Posterior cingulate gyrus (tissue), 11 donors: ENCODE measurements at places on chromosomes 16 and 17.

GRCh38 chr16:87435372-87436224 is 43.5 kb downstream of the MAP1LC3B start:
- no peak for DNase-seq

DNA sequence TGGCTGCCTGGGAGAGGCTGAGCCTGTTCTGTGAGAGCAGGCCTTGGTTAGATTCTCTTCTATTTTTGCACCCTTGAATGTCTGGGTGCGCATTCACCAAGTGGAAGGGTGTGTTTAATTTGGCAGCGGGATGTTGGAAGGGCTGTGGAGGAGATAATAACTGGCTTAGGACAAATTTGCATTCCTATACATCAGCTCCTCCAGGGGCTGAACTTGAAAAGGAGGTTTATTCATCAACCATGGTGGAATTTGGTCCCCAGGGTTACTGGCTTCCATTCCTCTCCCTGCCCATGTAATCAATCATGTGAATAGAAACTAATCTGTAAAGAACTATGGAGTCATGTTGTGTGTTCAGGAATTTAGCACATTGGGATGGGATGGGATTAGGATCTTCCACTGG is 100.2 kb upstream of the FOXF1 start:
- no peak for DNase-seq

DNA sequence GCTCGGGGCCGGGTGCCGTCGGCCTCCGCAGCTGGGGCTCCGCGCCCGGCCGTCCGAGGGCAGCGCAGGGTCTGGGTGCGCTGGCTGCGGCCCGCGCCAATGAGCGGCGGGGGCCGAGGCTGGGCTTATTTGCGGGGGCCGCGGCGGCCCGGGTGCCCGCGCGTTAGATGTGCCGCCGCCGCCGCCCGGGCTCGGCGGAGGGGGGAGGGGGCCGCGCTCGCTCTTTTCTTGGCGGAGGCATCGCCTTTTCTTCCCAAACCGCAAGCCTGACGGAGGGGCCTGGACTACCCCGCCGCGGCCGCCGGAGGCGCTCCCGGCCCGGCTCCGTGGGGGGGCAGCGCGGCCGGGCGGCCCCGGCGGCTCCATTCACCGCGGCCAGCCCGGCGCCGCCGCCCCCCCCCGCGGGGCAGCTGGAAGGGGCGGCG is at the start of gene NOTUM:
Gene NOTUM, minus strand, starts transcription at position 101 of the 425 bp plus-strand sequence. CDS start 278 bp downstream, outside the sequence.
- DNase-seq: no peak

DNA sequence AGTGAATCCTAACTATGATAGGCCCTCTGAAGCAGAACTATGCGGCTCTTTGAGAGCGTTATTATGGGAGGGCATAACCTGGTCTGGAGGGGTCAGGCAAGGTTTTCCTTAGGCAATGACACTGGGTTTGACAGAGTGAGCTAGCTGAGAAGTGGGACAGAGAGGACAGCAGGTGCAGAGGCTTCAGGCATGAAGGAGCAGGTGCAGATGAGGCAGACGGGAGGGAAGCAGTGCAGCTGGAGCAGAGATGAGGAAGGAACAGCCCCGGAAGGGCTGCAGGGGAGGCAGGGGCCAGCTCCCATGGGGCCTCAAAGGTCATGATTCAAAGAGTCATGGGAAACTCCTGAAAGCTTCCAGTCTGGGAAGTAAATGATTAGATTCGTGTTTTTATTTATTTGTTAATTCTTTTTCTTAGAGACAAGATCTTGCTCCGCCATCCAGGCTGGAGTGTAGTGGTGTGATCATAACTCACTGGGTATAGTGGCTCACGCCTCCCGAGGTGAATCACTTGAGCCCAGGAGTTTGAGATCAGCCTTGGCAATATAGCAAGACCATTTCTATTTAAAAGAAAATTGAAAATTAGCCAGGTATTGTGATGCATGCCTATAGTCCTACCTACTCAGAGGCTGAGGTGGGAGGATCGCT is 5.4 kb downstream of the MARCHF10 start:
- DNase-seq: no peak

DNA sequence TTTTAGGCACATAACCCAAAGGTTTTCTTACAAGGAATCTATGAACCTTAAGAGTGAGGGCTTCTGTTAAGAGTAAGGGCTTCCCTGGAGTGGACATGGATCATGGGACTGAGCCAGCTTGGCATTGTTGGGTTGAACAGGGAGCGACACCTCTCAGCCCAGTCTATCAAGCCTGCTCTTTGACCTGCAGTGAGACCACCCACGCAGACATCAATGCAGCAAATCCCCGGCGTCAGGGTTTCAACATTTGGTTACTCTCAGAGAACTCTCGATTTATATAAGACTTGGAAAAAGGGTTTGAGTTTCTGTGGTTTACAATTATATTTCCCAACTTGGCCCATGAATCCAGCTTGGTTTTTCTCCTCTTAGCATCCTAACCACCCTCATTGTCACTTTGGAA is 299.9 kb downstream of the WWOX start:
- no peak for DNase-seq

DNA sequence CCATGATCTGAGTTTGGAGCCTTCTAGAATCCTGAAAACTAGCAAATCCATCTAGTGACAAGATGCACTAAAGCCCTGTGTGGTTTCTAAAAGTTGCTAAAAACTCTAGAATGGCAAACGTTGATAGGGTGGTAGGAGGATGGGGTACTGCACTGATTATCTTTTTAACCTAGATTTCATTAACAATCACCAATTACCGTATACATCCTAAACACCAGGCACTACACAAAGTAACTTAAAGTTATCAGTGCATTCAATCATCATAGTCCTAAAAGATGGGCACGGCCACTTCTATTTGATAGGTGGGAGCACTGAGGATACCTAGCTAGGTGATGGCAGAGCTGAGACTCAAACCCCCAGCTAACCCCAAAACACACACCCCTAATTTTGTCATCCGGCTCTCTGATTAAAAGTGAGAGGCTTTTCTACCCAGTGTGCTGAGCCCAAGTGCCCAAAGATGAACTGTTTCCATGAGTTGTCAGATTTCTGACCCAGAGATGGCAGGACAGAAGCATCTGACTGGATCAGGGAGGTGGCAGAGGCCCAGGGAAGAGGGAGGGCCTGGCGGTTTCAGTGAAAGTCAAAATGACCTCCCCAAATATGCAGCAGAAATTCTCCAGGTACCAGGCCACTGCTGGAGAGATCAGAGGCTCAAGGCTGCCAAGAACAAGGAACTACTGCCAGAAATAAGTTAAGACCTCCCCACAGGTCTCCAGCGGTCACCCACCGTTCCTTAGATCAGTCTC is 396.8 kb downstream of the SOX9 start:
- no peak for DNase-seq

- DNase-seq: no peak
These were observed 277.5 kb upstream of the DYNLRB2 start for GRCh38 chr16:80263181-80263823.

DNA sequence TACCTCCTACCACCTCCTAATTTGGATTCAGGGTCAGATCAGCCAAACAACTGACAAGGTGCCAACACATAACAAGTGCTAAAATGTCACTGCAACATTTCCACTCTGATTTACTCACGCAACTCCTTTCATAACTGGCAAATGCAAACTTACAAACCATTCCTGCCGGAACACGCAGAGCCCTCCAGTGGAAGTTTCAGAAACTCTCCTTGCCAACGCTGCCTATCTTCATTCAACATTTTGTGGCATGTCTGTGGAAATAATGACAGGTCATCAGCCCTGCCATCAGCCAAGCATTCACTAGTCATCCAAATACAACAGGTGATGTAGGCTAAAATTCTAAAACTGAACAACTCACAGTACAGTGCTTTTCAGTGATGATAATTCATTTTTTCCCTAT is 37.7 kb upstream of the OR3A1 start:
- DNase-seq: no peak
